ENCODE measurements at places on chromosomes 5 and 9. TPM values are rescaled to one million over a fixed set of nuclear protein-coding genes. Genes with fewer than 3 reads are reported as not detected.

GRCh38 chr5:60794691-60795090, 49.4 kb downstream of the ELOVL7 start:
- DNase-seq: no peak
- H3K4me3 ChIP-seq: no peak overlapping the region
- no peak overlapping the region for H3K27ac ChIP-seq
- H3K36me3 ChIP-seq: no peaks in the 10 kb centered on the region
- H3K27me3 ChIP-seq: no peaks in the 10 kb centered on the region

DNA sequence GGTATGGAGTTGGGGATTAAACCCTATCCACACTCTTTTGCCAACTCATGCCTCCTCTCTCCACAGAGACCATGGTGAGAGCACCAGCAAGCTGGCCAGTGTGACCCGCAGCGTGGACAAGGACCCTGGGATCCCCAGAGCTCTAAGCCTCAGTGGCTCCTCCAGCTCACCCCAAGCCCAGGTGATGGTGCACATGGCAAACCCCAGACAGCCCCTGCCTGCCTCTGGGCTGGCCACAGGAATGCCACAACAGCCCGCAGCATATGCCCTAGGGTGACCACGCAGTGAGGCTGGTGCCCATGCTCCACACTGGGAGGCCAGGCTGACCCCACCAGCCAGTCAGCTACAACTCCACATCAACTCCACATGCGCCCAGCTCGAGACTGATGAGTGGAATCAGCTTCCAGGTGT, 11.5 kb upstream of the CARD19 start:
- peaks cover 6% of the 10 kb centered on the region for H3K4me1 ChIP-seq
- H3K36me3 ChIP-seq: no peaks in the 10 kb centered on the region
- H3K4me3 ChIP-seq: no peak overlapping the region
- no peaks in the 10 kb centered on the region for H3K27me3 ChIP-seq
- no peak overlapping the region for H3K27ac ChIP-seq
- no peak for DNase-seq

DNA sequence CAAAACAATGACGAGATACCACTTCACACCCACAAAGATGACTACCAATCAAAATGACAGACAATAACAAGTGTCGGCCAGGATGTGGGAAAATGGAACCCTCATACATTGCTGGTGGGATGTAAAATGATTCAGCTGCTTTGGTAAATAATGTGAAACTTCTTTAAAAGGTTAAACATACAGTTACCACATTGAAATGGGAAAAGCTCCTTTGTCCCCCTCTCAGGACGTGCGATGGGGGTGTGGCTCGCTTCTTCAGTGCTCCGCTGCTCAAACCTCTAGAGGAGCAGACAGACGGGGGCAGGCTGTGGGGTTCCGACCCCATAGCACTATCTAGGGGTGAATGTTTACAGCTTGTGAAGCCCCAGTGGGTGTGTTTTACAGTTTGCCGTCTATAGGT, 8.0 kb upstream of the PLPP6 start:
- no peaks in the 10 kb centered on the region for H3K27me3 ChIP-seq
- H3K4me1 ChIP-seq: no peaks in the 10 kb centered on the region
- no peak overlapping the region for H3K27ac ChIP-seq
- no peak for DNase-seq

DNA sequence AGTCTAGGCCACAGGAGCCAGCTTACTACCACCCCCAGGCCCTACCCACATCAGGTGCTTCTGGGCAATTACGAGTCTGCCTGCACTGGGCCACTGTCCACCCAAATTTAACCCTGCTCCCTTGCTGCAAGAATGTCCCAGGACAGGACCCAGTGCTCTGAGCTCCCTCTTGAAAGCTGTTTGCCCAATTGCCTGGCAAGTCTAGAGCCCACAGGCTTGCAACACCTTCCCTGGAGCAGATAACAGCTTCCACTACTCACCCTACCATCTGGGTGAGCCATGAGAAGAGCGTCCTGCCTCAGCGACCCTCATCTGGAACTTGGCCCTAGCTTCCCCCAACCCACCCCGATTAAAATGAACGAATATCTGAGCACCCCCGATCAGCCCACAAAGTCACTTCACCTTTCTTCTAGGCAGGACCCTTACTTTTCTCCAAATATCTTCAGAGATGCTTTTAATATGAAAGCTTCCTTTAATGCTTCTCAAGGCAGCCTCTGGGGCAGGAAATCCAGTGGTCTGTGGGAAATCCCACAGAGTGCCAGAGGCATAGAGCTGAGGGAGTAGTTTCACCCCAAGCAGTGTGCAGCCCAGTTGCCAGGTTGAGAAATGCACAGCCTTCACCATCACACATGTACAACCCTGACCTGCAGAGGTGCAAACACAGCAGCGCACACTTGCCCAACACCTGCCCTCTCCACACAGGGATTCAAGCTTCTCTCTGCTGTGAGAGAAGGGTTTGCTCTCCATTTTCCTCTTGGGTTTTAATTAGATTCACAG, 10.6 kb downstream of the ACSL6 start:
- DNase-seq: no peak
- H3K27me3 ChIP-seq: no peaks in the 10 kb centered on the region
- H3K27ac ChIP-seq: no peak overlapping the region
- H3K4me1 ChIP-seq: peaks cover 12% of the 10 kb centered on the region

DNA sequence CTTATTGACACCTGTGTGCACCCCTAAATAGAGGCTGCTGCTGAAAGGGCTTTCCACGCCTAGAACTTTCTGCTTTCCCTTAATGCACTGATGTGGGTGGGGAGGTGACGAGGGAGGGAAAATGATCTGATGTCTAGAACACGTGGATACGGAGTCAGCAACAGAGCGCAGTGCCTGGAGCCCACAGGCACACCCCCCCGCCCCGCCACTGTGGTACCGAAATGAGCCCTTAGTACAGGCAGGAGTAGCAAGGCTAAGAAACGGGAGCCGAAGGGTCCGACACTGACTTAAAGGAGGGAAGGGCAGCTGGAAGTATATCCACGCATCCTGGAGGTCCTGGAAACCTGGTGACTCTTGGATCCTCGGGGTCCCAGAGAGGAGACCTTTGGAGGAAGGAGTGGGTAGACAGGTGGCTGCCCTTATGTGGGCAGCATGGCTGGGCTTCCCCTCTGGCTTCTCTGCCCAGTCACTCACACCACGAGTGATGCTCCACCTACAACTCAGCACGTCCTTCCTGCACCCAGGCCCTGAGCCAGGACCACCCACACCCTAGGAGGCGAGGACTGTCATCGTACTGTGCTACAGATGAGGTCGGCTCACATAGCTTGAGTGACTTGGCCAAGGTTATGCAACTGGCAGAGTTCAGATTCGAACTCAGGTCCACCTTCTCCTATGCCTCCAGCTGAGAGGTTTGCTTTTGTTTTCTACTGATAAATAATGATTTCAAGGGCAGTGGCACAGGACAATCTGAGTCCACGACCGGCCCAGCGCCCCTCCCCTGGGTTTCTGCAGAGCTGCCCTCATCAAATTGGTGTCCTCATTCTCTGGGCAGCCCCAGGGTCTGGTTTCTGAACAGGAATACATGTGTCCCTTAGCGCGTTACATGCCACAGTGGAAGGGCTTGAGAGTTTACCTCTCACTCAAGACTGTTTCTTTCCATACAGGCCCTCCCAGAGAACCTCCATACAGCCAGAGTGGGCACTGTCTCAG, 4.7 kb upstream of the VAV2 start:
- H3K27me3 ChIP-seq: no peaks in the 10 kb centered on the region
- no peak for DNase-seq
- peaks cover 6% of the 10 kb centered on the region for H3K4me1 ChIP-seq
- H3K36me3 ChIP-seq: no peaks in the 10 kb centered on the region

- no peaks in the 10 kb centered on the region for H3K4me1 ChIP-seq
- no peaks in the 10 kb centered on the region for H3K27me3 ChIP-seq
- no peak overlapping the region for H3K4me3 ChIP-seq
- no peak for DNase-seq
These were observed 89.6 kb downstream of the PRDM6 start for GRCh38 chr5:123178683-123179082.

The HMCN2 gene
- total RNA-seq: 1.6 TPM

The ZMYND19 gene
- total RNA-seq: 47.7 TPM

The PAX5 gene
- total RNA-seq: not detected

The SARDH gene
- total RNA-seq: 11.3 TPM
